Stimulated activated CD4-positive, alpha-beta T cell treated with anti-CD3 and anti-CD28 coated beads, Interleukin-4, amount 100 ng/mL, for 1 hour (primary cell): ENCODE measurements at places on chromosomes 3 and 15.

- no peak for DNase-seq
Observed at GRCh38 chr3:99854756-99855298, 37.2 kb downstream of the CMSS1 start.

DNA sequence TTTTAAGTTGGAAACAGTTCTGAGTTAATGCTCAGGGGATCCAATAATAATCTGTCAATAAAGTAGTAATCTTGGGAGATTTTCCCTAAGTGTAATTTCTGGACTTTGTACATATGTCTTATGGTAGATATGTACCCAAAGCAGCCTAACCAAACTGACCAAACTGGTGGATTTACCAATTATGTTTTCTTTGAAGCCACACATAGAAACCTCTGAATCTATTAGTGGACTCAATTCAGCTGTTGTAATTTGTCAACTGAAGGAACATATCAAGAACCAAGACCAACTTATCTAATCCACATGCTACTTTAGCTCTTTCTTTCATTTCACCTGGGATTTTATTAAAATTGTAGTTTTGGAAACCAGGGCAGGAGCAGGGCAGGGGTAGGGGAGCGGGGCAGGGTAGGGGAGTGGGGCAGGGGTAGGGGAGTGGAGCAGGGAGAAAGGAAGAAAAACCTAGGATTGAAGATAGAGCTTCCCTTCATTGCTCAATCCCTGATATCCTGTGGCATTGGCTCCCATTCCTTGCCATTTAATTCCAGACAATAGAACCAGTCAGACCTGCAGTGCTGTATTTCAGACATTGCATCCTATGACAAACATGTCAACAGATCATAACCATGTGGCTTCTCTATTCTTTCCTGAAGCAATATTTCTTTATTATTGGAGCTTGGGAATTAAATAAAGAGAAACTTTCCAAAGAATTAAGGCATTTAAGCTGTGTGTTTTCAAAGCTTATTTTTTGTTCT is 101.8 kb downstream of the NFKBIZ start:
- DNase-seq: no peak

DNA sequence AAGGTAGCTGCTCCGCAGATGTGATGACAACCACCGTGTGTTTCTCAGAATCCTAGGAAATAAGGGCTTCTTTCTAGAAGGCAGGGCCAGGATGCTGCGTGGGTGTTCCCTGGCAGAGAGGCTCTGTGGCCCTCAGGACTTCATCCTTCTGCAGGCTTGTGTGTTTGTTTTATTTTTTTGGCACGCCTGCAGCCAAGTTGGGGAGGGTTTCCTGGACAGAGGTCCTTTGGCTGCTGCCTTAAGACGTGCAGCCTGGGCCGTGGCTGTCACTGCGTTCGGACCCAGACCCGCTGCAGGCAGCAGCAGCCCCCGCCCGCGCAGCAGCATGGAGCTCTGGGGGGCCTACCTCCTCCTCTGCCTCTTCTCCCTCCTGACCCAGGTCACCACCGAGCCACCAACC is at the start of gene CLEC3B:
CLEC3B (plus strand) TSS at position 266 of the 400 bp plus-strand sequence; CDS start at position 326, 60 bp downstream.
- DNase-seq: no peak

DNA sequence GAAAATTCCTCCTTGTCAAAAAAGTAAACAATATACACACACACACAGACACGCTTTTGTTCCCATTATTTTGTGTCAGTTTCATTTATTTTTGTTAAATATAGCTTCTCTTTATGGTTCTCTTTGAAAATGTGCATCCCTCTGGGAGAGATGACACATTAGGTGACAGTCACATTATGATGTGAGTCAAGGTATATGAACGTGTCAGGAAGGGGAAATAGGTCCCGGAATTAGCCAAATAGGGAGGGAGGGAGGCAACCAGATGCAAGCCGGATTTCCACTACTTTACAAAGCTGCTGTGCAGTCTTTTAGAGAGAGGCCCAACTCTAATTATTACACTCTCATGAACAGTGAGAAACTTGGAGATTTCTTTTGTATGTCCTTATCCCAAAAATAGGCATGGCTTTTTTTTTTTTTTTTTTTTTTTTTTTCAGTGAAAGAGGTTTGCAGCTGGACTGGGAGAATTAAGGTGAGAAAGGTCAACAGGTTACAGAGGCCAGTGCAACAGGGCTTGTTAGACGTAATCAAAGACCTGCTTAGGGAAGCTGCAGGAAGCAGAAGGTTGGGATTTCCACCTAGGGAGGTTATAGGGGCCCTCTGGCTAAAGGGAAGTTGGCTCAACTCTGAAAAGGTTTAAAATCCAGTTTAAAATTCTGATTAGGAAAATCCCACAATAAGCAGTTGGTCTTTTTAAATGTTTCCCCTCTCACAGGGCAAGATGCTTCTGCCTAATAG is 240.5 kb upstream of the UBE2E1 start:
- DNase-seq: no peak

- DNase-seq: no peak
Observed at GRCh38 chr15:95254263-95254662, 1022.9 kb downstream of the MCTP2 start.

DNA sequence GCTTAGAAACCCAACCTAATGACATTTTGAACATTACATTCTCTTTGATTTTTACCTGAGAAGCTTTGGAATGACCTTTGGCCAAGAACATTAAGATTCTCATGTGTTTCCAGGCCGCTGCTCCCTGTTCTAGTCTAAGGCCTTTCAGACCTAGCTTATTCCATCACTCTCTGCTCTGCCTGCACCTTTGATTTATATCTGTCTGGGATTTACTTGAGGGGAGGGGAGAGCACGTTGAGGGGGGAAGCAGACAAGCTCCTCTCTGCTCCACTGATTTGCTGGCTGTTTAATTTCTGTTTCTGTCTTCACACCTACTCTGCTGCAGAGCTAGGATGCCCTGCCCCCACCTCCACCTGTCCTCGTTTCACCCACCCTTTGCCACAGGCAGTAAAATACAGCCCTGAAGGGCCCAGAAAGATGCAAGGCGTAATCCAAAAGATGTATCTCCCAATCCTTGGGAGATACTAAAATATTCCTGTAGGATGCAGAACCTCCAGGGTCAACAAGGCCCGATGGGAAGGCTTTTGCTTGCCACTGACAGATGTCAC is 429.8 kb downstream of the EPHB1 start:
- no peak for DNase-seq

DNA sequence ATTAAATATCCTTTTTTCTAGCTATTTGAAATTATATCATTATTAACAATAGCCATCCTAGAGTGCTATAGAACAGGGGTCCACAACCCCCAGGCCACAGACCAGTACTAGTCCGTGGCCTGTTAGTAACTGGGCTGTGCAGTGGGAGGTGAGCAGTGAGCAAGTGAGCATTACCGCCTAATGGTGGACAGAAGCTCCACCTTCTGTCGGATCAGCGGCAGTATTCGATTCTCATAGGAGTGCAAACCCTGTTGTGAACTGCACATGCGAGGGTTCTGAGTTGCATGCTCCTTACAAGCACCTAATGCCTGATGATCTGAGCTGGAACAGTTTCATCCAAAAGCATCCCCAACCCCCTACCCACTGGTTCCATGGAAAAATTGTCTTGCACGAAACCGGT is 11.7 kb downstream of the CLDN16 start:
- no peak for DNase-seq

DNA sequence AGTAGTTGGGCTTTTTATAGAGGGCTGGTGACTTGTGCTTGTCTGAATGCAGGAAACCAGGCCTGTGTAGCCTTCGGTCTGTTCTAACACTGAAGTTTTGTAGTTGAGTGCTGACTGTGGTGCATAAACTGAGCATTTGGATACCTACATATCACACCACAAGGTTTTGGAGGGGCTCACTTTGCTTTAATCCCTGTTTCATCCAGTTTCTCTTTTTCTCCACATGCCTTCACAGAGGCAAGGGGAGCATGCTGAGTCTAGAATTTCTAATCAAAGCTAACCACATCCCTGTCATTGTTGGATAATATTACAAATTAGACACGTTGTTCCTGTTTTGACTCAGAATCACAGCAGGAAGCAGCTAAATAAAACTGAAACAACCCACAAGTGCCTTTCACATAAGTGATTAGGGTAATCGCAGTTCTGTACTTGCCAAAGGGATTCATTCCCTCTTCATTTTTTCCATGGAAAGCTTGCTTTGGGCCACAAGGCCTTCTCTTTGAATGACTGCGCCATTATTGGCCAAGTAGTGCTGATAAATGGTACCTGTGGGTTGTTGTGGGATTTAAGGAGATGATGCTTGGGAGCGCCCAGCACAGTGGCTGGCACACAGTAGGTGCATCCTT is 48.9 kb downstream of the TGFBR2 start:
- no peak for DNase-seq
